Posterior vena cava (tissue), 2 donors: ENCODE measurements at places on chromosomes 16 and 17. TPM values are rescaled to one million over a fixed set of nuclear protein-coding genes. Genes with fewer than 3 reads are reported as not detected.

DNA sequence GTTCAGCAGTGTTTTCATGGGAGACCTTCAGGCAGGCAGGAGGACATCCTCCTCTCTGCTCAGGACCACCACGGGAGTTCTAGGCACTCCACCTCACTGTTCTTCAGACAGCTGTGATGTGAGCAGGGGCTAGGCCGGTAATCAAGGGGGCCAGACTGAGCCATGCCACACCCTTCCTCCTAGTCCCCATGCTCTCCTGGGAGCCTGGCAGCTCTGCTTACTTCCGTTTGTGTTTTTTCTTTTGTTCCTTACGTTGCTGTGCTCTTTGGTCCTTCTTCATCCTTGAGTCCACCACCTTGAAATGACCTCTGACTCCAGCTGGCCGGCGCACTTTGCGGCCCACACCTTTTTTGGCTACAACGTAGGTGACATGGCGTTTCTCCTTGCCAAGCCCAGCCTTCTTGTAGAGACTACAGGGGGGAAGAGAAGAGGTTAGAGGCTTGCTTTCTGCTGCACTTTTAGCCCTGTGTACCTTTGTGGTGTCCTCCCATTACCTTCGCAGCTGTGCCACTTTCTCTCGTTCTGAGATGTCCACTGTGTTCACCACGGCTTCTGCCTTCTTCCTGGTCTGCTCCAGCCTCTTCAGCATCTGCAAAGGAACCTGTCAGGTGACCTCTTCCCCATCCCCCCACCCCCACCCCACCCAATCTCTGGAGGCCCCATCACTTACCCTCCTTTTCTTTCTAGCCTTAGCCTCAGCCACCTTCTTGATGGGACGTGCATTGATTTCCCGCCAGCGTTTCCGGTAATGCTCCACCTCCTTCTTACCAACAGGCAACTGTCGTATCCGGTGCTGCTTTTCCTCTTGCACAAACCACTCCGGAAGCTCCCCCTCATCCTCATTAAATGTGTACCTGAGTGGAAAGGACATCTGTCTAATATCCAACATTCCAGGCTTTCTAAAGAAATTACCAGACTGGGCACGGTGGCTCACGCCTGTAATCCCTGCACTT, 7.4 kb upstream of the PSMC5 start:
- no peak for DNase-seq

- no peak for DNase-seq
Measured at GRCh38 chr17:57862694-57863667, 13.1 kb upstream of the MRPS23 start.

DNA sequence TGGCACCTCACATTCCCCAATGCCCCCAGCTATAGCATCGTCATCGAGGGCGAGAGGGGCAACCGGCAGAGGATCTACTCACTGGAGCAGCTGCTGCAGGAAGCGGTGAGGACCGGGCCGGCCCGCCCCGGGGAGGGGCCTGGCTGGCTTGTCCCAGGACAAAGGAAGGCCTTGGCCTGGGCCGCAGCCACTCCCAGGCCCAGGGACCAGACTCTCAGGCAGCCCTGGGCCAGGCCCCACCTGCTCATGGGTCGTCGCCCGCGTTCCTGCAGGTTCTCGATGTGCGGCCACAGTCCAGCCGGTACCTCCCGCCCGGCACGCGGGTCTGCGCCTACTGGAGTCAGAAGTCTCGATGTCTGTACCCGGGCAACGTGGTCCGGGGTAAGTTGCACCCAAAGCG, 53.4 kb downstream of the ACTG1 start:
- no peak for DNase-seq

DNA sequence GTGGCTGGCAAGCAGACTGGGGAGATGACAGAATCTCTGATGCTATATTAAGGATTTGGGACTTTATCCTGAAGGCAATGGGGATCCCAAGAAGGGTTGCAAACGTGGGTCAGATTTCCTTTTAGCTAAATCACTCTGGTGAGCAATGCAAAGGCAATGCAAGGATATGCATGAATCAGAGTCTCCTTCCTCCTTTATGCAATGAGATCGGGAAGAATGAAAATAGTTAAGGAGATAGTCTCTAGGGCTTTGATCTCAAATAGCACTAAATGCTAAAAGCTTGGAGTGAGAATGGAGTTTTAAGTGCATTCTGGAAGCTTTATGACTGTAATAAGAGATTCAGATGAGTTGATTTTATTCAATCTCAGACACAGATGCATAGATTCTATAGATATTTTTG, 27.2 kb upstream of the SHISA9 start:
- DNase-seq: no peak

Gene RRN3
- total RNA-seq: 21.5 TPM
